ENCODE measurements at places on chromosomes 12 and 14.

GRCh38 chr14:47658041-47658440, 17.4 kb downstream of the MDGA2 start:
- no peak for DNase-seq

DNA sequence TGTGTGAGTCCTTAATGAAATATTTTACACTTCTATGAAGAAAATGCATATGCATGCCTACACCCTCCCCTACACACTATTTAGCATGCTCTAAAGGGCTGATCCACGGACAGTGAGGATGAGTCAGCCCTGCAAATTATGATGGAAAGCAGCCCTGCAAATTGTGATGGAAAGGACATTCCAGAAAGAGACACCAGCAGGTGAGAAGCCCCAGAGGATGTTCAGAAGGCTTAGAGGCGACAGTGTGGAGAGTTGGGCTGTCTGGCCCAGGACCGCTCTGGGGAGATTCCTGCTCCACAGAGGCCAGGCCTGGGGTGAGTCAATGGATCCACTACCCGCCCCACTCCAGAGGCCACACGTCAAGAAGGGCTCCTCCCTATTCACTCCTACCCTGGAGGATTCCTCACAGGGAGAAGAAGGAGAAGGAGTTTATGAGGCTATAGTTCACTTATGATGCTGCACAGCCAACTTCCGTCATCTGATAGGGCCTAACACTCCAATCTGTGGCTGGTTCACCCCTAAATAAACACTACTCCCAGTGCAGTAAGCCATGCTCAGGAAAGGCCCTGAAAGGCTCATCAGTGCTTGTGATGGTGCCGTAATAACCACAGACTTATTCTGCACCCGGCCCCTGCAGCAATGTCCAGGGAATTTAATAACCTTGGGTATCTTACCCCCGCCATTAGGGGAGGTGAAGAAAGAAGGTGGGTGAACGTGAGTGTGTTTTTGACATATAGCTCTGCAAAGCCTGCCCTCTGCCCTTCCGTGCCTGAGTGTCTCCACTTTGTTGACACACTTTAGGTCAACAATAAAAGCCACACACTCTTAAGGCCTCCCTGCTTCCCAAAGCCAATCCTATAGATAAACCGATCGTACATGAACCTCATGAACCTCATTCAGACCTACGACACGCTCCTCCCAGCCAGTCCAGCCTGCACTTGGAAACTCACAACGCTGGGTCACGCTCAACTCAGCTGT, 46.4 kb downstream of the CLMN start:
- DNase-seq = no peak

- DNase-seq = no peak
Measured at GRCh38 chr12:54161481-54162437, 27.0 kb downstream of the SMUG1 start.

GRCh38 chr12:110015132-110015531, 15.9 kb downstream of the ANKRD13A start:
- no peak for DNase-seq

DNA sequence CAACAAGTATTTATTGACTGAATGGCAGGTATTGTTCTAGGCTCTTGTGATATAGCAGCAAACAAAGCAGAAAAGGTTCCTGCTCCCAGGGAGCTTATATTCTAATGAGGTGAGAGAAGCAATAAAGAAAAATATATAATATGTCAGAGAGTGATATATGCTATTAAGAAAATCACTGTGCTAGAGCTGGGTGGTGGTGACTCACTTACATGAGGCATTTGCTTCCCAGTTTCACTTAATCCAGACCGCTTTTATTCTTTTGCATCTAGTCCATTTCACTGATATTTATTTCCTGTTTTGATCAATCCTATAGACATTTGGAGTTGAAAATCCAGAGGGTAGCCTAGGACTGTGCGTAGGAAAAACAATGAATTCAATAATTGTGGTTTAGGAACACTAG, 17.5 kb downstream of the TRHDE start:
- no peak for DNase-seq

- DNase-seq = no peak
Measured at GRCh38 chr14:39617537-39617936, 185.3 kb upstream of the FBXO33 start.

All from activated T-helper 1 cell treated with anti-CD3 and anti-CD28 coated beads, Interleukin-2, amount 50 U/mL, for 16 hours (primary cell).